ENCODE measurements at places on chromosomes 7 and 10.

DNA sequence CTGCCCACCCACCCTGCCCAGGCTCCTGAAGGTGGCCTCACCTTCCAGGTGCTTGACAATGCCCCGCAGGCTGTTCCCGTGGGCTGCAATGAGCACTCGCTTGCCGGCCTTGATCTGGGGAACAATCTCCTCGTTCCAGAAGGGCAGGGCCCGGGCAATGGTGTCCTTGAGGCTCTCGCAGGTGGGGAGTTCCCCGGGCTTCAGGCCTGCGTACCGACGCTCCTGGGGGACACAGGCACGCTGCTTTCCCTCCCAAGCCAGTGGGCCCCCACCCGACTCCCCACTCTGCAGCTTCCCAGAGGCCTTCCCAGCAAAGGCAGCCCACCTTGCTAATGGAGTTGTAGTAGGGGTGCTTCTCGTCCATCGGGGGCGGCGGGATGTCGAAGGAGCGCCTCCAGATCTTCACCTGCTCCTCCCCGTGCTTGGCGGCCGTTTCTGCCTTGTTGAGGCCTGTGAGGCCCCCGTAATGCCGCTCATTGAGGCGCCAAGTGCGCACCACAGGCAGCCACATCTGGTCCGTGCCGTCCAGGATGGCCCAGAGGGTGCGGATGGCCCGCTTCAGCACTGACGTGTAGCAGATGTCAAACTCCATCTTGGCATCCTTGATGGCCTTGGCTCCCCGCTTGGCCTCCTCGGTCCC is 456 bp downstream of the PGAM2 start:
- DNase-seq: no peak

GRCh38 chr10:47413531-47414226 is 29.6 kb upstream of the ZNF488 start:
- DNase-seq: no peak

GRCh38 chr10:16565604-16566003 is 43.9 kb upstream of the C1QL3 start:
- DNase-seq: no peak

GRCh38 chr7:158499082-158499455 is 88.6 kb downstream of the PTPRN2 start:
- DNase-seq: no peak

Measured in cortex of kidney (tissue), 1 donor.